ENCODE measurements at places on chromosomes 4 and X. TPM values are rescaled to one million over a fixed set of nuclear protein-coding genes. Genes with fewer than 3 reads are reported as not detected.

Gene GPM6B
- 6.1 TPM for total RNA-seq

Gene NLGN3
- 0.13 TPM for total RNA-seq

Gene AMELX
- not detected for total RNA-seq

Gene RENBP
- 3.6 TPM for total RNA-seq

Gene ERCC6L
- not detected for total RNA-seq

Gene BRS3
- total RNA-seq, result not detected

Gene DSPP
- not detected for total RNA-seq
